ENCODE measurements at places on chromosomes 2 and 18.

DNA sequence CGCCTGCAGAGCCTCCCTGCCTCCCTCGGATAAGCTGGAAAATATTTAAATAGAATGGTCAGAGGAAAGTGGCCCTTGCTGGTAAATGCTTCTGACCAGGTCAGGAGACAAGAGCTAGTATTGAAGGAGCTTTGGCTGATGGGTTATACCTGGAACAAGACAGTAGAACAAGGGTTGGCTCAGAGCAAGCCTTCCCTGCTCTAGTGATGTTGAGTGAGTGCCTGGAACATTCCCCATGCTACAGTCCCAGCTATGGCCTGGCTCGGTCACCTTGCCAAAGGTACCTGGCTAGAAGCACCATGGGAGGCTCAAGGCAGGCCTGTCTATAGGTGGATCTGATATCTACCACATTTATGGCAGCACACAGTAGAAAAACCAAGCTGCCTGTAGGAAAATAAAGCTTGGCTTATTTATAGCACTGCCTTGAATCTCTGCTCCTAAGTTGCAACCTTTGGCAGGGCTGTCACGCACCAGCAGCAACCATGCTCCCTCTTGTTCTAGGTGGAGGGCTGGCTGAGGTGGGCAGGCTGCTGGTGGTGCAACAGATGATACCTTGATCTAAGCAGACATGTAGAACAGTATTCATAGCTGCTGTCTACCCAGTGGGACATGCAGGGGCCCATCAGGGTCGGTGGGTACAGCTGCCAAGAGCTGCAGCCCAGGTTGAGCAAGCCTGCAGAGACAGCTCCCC is 66.7 kb upstream of the BCL2L11 start:
- no peak for DNase-seq

- no peak for DNase-seq
Observed at GRCh38 chr2:234588054-234588430, 91.2 kb upstream of the ARL4C start.

GRCh38 chr2:215528555-215528954 is 92.7 kb upstream of the FN1 start:
- no peak for DNase-seq

DNA sequence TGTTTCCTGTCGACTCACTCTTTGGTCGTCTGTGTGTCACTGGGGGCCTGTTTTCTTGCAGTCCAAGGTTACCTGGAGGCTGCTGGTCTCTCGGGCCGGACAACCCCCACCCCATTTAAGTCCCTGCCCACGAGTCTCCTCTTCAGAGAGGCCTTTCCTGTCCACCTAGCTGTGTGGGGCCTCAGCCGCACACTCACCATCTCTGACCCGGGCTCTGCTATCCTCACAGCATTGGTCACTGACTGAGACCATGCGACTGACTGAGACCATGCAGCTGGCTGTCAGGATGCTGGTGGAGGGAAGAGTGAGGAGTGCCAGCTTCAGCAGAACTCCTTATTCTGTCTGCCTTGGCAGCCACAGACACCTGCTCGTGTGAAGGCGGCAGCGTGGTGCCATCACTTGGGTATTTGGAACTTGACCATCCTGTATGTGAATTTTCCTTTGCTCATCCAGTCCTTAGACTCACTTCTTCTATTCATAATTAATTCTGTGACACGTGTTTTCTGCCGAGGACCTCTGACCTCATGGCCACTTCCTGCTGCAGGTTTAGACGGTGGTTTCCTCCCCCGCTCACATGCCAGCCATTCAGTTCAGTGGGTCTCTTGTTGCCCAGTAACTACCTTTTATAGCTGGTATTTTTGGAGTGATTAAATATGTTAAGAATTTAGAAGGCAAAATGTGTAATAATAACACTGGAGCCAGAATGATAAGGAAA is 47.5 kb upstream of the ASB1 start:
- no peak for DNase-seq

GRCh38 chr2:174024524-174025270 is 59.5 kb upstream of the SP3 start:
- no peak for DNase-seq

GRCh38 chr2:199751492-199752120 is 99.4 kb downstream of the FTCDNL1 start:
- DNase-seq: no peak

DNA sequence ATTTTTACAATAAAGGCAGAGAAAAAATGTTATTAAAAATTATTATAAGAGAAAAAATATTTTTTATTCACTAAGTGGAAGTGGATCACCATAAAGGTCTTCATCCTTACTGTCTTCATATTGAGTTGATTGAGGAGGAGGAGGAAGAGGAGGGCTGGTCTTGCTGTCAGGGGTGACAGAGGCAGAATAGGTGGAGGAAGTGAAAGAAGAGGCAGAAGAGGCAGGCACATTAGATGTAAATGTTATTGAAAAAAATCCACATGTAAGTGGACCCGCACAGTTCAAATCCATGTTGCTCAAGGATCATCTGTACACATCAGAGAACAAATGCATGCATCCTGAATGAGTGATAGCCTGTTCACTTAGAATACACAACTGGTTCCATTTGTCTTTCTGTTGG is 6.4 kb upstream of the SPATS2L start:
- DNase-seq: no peak

DNA sequence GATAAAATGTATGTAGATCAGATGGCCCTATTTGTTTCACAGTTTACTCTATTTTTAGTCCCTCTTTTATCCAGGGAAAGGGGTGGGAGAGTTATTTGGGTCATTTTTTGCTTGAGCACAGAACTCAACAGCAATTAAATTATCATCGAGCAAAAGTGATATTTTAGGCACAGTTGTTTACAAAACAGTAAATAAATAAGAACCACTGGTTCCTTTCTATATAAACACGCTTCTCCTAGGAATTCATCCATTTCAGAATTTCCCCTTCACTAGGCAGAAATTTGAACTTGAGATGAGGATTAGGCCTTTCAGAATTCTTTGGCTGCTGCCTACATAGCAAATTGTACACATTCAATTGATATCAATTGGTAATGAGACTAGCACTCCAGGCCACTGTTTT is 812.4 kb downstream of the CNTNAP5 start:
- DNase-seq: no peak

- DNase-seq: no peak
Observed at GRCh38 chr2:176650104-176650837, 381.0 kb downstream of the MTX2 start.

- no peak for DNase-seq
Observed at GRCh38 chr18:61748004-61748403, 144.8 kb downstream of the RNF152 start.

- DNase-seq: no peak
Observed at GRCh38 chr18:10562773-10563160, 36.9 kb downstream of the NAPG start.

GRCh38 chr2:226526716-226527115 is 272.9 kb downstream of the IRS1 start:
- DNase-seq: no peak
